ENCODE measurements at places on chromosomes 3 and 15. TPM values are rescaled to one million over a fixed set of nuclear protein-coding genes. Genes with fewer than 3 reads are reported as not detected.

- DNase-seq, result no peak
These were observed 97.2 kb upstream of the CCNL1 start for GRCh38 chr3:157257101-157257500.

The PLA2G4D gene
- total RNA-seq, result not detected

GRCh38 chr15:69434238-69434637 is 18.4 kb upstream of the RPLP1 start:
- no peak for DNase-seq

- DNase-seq, result no peak
These were observed 33.0 kb downstream of the NME9 start for GRCh38 chr3:138296639-138297038.

DNA sequence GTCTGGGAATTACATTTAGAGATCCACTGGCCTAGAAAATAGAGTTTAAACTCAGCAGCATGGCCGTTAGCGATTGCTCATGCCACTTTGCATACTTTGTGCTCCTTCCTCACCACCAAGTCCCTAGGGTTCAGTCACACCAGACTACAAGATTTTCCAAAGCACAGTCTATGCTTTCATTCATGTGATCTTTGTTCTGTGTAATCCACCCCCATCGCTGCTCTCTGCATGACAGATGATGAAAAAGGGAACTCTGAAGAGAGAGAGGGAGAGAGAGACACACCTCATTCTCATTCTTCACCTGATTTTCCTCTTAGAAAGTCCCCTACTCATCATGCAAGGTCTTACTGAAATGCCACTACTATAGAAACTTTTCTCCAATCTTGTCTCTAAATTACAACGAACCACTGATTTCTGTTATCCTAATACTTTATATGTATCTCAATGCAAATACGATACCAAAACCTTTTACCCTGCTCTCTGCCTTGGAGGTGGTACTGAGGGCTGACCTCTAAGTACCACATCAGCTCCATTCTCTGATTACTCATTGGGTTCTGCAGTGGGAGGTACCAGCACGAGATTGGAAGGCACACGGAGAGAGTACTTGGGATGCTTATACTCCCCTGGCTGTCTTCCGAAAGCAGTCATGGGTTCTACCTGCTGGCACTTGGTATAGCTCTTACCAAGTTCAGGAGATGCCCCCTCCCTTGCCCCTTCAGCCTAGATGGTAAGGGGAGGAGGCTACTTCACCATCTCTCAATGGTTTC is 1.1 kb upstream of the PARP15 start:
- no peak for DNase-seq

DNA sequence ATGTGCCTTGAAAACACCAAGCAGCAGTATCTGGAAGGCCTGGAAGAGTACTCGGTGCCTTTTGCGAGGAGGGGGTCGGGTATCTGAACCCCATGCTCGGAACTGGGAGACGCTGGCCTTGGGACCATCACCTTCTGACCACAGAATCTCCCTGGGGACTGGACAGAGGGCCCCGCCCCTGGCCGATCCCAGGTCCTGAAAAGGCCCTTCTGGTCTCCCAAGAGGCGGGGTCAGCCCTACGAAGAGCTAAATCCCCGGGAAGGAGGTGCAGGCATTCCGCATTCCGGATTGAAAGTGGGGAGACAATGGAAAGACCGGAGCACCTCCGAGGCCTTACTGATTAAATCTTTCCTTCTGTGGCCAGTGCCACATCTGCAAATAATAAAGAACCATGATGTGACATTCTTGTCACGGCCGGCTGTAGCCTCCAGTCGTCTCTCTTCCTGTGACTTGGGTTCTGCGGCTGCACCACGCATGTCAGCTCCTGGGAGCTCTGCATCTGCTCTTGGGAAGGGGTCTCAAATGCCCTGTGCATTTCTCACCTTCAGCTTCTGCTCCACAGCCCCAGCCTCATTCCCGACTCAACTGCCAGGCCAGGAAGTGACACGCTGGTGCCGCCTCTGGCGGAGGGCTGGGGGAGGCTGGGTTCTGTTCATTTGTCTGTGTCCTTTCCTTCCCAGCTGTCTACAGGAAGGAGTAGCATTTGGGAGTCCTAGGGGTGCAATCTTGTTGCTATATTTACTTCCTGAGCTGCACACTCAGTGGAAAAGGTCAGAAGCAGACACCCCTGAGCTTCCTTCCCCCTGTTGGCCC is 173.5 kb downstream of the KLF13 start:
- peak; percentile 9 for DNase-seq

The TGM5 gene
- 0.26 TPM for total RNA-seq

The IL17RD gene
- total RNA-seq, result 11.7 TPM

DNA sequence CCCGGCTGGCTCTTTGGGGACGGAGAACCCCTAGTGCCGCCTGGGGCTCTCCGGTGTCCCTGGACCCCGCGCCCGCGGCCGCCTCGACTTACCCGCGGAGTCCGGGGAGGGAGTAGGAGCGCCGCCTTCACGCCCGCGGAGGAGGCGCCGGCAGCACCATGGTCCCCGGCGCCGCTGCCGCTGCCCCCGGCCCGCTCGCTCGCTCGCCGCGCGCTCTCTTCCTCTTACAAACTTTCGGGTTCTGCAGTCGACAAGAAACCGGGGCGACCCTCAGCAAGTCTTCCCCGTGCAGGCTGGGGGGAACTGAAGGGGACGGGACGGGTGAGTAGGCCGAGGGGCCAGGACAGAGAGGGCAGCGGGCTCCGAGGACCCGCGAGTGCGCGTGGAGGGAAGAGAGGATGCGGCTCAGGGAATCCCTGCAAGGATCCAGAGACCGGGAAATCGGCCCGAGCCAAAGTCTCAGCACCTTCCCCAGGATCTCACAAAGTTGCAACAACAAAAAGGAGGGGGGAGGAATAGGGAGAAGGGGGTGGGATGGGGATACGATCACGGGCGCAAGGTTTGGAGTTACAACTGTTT is 2.0 kb downstream of the FOXP1 start:
- DNase-seq, result peak; percentile 12

DNA sequence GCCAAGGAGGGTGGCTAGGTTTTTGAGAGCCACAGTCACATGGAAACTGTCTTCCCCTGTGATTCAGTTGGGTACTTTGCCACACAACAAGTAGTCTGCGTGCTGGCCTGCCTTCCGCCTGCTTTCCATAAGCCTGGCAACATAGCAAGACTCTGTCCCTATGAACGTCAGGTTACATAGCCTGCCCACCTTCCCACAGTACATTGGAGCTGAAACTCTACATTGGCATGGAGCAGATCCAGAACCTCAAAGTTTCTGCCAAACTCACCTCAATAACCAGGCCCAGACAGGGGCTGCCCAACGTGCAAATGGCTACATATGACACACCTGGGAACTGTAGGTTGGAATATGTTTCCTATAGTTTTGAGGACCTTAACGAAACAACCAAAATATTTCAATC is 140.6 kb upstream of the PRICKLE2 start:
- DNase-seq, result no peak

GRCh38 chr15:91203619-91204203 is 103.7 kb downstream of the SV2B start:
- DNase-seq, result no peak
